Mucosa of gallbladder (tissue), 1 donor: ENCODE measurements at places on chromosomes 2 and 18.

GRCh38 chr2:95383635-95384027 lies 18.9 kb upstream of the FAHD2A start:
- DNase-seq: no peak

DNA sequence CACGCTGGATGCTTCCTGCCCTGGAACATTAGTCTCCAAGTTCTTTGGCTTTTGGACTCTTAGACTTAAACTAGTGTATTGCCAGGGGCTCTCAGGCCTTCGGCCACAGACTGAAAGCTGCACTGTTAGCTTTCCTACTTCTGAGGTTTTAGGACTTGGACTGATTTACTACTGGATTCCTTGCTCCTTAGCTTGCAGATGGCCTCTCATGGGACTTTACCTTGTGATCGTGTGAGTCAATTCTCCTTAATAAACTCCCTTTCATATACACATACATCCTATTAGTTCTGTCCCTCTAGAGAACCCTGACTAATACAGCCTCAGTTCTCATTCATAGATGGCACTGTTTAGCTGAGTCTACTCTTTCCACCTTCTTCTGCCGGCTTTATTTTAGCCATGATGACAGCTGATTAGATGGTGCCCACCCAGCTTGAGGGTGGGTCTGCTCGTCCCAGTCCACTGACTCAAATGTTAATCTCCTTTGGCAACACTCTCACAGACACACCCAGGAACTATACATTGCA lies 389.1 kb downstream of the NYAP2 start:
- no peak for DNase-seq

- DNase-seq: no peak
These were observed 315.5 kb upstream of the MYT1L start for GRCh38 chr2:2646433-2647051.

- DNase-seq: no peak
These were observed 203.5 kb upstream of the SALL3 start for GRCh38 chr18:78776151-78776550.

DNA sequence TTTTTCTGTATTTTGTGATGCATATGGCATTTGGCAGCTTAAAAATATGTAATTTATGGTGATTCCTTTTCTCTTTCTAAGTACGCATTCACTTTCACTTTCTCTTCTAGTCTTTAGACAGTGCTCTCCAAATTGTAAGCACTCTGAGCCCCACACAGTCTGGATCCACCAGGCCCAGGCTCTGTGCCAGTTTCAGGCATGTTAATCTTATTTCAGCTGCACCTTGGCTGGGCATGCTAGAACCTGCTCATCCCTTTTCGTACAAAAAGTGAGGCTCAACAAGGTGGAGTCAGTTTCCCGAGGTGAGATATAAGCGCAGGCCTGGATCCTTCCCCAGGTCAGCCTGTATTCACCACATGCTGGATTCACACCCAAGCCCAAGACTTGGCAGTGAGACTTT lies 203.9 kb downstream of the MTX2 start:
- DNase-seq: no peak

- no peak for DNase-seq
These were observed 40.7 kb downstream of the PKP4 start for GRCh38 chr2:158497486-158497885.

GRCh38 chr2:191620144-191620543 lies 57.8 kb upstream of the NABP1 start:
- no peak for DNase-seq

DNA sequence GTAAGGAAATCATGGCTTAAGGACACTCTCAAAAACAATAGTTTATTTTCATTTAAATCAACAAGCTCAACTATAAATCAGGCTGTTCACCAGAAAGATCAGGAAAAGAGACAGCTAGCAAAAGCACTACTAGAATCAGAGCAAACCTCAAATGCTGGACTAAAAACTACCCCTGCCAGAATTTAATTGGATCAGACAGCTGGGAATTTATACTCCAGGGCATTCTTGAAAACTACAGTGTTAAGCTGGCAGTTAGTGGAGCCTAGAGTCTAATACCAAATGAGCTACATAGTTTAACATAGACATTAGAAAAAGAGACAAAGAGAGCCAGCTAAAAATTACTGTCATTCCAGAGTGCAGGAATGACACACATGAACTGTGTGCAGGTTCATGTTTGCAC lies 1016.4 kb upstream of the CRIM1 start:
- no peak for DNase-seq

DNA sequence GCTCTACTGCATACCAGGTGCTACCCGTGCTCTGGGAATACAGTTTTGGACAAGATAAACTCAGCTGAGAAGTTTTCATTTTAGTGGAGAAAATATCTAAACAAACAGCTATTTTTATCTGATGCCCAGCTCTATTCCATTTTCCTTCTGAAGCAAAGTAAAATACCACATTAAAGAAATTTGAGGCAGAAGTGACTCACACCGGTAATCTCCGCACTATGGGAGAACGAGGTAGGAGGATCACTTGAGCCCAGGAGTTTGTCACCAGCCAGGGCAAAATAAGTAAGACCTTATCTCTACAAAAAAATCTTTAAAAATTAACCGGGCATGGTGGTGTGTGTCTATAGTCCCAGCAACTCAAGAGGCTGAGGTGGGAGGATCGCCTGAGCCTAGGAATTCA lies 416.2 kb upstream of the LYPD1 start:
- no peak for DNase-seq

DNA sequence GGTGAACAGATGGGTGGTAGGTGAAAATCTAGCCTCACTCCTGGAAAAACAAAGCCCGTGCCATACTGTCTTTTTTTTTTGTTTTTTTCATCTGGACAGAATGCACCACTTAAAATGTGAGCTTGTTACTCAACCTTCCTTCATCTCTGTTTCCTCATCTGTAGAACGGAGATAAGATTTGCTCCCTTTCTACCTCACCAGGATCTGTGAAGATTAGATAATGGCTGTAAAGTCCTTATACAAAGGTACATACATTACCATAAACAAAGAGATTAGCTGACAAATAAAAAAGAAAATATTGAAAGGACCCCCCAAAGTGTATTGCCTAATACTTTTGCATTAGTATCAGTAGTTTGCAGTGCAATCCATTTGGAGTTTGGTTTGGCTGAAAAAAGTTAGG lies 75.4 kb upstream of the ZEB2 start:
- no peak for DNase-seq

- DNase-seq: no peak
These were observed 143.0 kb upstream of the MYCN start for GRCh38 chr2:15797231-15797938.

DNA sequence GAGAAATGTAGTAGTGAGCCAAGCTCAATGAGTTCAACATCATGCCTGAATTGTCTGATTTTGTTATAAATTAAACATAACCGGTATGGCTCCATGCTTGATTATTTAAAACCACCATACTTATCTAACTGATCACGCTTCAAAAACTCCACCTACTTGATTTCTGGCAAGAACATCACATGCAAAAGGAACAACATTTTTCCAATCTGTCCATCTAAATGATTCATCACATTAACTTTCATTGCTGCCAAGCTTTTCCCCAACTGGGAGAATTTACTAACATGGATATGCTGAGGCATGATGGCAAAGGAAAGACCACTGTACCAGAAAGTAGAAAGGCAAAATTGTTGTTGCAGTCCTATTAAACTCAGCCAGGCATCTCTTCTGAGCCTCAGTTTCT lies 286.8 kb downstream of the TRIB2 start:
- DNase-seq: no peak

GRCh38 chr2:42784204-42784880 lies 8.0 kb downstream of the HAAO start:
- DNase-seq: no peak

DNA sequence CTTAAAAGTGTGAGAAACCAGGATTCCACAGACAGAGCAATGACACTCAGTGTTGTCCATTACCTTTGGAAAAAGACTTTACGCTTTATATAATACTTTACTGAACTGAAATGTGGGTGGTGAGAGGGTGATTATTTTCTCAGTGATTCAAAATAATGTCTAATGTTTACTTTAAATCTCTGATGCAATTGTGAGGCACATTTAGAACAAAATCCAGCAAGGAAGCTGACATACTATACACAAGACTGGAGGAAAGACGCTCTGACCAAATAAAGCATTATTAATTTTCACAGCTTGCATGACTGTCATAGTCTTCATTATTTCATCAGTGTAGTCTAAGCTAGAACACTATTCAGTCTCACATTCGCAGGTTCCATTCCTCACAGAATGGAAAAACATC lies 34.1 kb upstream of the STAT1 start:
- no peak for DNase-seq

DNA sequence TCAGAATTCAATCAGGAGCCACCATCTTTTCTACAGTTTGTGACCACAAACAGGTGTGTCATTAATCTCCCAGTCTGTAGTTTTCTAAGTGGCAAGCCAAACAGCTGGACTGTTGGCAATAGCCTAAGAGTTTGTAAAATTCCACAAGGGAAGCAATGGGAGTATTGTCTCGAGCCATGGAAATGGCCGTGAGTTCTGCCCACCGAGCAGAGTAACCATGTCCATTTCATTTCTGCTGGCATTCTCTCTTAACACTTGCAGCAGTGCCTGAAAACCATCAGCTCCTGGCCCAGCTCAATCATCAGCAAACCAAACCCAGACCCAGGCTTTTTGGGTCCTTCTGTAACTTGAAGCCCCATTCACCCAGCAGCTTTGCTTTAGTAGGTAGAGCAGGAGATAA lies 387.8 kb upstream of the CDH7 start:
- no peak for DNase-seq

DNA sequence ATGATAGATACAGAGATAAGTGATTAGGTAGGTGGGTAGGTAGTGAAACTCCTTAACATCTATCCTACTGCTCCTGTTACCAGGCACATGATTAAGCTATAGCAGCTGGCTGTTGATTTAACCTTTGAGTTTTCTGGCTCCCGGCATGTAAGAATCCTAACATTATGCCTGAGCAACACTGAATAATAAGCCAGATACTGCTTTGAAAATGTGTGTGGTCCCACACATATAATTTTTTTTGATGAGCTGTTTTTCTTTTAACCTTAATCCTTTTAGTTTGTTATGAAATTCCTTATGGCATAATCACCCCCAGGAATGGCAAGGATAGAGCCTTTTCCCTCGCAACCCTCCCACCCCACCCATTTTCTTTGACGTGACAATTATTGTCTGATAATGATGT lies 104.2 kb upstream of the NEUROD1 start:
- DNase-seq: no peak

DNA sequence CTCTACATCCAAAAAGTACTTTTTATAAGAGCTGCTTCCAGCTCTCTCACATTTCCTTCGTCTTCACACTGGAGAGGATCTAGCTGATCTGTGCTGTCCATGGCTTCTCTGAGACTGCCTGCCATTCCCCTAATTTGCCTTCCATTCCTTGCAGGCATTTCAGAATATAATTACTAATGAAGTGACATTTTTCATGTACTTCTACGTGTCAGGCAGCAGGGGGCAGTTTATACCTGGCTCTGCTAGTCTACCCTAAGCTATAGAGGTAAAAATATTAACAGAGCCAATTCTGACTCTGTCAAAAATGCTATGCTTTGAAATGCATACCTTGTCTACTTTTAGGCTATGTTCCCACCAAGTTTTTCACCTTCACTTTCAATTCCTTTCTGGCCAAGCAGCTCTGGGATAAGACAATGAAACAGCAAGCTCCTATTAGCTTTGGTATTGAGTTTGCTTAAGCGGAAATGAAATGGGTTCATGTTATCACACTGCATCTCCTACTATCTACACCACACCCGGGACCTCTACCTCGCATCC lies 81.9 kb downstream of the MEP1B start:
- DNase-seq: no peak

DNA sequence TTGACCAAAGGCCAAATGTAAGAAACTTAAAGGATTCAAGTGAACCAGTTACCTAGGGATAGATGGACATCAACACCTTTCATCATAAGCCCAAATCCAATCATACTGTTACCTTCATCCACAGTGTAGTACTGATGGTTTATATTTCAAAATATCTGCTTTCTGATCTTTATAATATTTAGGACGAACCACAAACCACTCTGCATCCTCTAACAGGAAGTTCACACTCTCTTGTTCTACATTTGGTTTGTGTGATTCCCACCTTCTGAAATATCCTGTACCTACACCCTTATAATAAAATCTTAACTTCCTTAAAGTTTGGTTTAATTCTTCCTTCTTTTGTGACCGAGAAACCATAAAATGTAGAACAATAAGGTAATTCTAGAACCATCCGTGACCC lies 535.7 kb upstream of the CHAC2 start:
- no peak for DNase-seq

DNA sequence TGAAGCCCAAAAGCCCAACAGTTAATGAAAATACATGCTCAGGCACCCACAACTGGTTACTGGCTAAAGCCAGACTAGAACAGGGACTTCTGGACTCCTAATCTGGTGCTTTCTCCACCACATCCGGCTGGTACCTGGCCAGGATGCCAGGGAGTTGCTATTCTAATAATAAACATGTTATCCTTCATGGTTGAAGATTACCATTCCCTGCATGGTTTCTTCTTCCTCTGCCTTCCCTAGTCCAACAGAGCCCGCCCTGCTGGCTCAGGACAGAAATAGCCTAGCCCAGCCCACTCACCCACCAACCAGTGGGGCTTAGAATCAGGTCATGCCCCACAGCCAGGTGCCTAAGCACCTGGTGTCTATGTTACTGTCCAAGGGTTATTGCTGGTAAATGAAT lies 184.2 kb downstream of the TMEM247 start:
- no peak for DNase-seq
